Stimulated activated CD4-positive, alpha-beta T cell treated with anti-CD3 and anti-CD28 coated beads, Interleukin-15, amount 100 ng/mL, for 24 hours (primary cell): ENCODE measurements at places on chromosomes 4 and X.
A peak's percentile ranks its signal among the peaks of the same experiment; 100 is the strongest.

DNA sequence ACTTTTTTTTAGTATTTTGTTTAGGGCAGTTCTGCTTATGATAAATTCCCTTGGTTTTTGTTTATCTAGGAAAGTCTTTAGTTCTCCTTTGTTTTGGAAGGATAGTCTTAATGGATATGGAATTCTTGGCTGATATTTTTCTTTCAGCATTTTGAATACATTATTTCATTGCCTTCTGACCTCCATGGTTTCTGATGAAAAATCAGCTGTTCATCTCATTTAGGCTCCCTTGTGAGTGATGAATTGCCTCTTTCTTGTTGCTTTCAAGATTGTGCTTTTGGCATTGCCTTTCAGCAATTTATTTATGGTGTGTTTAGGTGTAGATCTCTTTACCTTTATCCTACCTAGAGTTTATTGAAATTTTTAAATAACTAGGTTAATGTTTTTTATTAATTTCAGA is 41.5 kb upstream of the LCORL start:
- DNase-seq, result no peak

DNA sequence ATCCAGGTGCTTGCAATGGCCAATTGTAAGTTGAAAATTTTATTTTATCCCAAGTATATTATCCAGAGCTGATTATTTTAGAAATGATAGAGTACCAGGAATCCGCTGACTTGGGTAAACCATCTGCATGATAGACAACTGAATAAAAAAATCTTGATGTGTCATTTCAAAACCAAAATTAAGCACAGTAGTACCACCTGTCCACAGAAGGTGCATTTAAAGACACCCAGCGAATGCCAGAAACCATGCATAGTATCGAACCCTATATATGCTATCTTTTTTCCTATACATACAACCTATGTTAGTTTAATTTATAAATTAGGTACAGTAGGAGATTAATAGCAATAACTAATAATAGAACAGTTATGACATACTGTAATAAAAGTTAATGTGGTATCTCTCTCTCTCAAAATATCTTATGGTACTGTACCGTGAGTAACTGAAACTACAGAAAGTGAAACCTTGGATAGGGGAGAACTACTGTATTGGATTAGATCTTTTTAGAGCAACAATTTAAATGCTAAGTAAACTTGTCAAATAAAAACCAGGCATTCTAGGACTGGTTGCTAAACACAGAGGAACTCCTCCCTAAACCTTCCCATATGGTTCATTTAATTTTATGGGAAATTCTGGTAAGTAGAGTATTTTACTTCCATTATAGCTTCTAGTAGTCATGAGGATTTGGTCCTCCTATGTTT is 6.2 kb downstream of the NEIL3 start:
- DNase-seq, result no peak

- DNase-seq, result no peak
These were observed 335.7 kb downstream of the BMPR1B start for GRCh38 chr4:95093460-95093859.

DNA sequence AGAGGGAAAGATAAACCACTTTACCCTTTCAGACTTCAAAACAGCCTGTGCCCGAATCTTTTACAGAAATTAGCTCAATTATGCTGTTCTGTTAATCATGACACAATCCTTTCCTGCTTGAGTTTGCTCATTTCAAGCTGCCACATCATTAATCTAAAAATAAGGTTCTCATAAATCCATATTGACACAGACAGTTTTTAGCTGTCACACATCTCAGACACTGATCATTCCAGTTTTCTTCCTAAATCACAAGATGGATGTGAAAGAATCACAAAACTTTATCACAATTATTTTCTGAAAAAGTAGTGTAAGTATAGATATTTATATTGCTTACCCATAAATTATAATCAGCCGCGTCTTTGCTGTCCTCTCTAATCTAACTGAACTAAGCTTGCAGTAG is 27.9 kb upstream of the AMELX start:
- DNase-seq, result no peak

DNA sequence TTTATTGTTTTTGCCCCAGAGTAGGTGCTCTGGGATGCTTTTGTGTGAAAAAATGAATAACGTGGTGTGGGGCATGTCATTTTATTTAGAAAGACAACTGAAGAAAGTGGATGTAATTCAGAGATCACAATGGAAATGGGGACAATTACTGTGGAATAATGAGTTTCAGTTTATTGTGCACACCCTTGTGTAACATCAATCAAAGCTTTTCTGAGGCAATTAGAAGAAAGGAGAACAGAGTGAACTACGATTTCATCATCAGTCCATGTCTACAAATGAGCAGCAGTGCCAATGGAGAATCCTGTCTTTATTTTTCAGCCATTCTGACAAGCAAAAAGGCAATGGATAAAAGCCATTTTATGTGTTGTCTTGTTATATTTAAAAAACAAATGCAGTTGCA is 339.2 kb downstream of the TMA16 start:
- no peak for DNase-seq

DNA sequence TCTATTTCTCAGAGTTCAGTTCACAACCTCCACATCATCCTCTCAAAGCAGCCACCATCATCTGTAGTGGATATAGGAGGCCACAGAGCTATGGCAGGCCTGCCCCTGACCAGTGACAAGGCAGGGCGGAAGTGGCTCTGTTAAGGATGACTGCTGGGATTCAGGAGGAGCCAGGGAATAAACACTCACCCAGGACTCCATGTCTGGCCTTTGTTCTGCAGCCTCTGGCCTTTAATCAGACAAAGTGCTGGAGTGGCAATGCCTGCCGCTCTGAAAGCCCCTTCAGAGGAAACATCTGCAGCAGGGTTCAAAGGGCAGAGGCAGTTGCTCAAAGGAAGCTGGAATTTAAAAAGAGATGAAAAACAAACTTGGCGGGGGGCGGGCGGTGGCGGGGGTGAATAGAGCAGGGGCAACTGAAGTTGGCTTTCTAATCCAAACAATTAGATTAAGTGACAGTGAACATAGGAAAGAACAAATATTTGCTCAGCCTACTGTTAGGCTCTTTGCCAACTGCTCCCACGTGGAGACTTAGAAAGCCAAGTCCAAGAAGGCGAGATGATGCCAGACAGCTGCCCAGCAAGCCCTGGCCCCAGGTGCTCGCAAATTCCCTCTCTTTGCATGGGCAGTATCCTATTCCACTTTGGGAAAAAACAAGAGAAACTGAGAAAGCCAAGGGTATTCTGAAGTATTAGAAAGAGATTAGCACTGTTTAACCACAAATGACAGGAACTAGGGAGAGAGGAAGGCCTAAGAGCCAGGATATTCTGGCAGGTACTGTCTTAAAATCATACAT is 5.5 kb downstream of the MPP1 start:
- no peak for DNase-seq

DNA sequence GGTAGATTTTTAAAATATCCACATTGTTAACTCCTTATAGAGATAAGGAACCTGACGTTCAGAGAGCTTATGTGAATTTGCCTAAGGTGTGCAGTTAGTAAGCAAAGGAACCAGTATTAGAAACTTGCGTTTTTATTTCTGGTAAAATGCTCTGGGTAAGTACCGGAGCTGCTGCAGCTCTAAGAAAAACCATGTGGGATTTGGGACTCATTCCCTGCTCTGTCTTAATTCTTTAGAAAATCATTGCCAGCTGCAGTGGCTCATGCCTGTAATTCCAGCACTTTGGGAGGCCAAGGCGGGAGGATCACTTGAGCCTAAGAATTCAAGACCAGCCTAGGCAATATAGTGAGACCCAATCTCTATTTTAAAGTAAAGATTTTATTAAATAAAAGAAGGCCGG is 5.8 kb downstream of the CCKAR start:
- no peak for DNase-seq

DNA sequence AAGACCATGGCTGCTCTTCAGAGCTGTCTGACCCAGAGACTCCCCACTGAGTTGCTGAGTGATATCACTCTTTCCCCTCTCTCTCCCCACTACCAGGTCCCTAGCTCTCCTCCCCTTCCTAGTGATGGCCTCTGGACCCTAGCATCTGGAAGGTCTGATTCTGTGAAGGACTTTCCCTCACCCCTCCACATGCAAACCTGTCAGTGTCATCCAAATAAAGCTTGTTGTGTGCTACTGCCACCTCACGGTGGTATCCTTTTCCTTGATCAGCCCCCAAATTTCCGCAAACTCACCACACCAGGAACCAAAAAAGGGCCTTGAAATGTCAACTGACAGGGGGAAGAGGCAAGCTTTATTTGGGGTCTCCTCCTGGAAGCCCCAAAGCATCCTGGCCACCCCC is 500.2 kb downstream of the IDS start:
- no peak for DNase-seq

DNA sequence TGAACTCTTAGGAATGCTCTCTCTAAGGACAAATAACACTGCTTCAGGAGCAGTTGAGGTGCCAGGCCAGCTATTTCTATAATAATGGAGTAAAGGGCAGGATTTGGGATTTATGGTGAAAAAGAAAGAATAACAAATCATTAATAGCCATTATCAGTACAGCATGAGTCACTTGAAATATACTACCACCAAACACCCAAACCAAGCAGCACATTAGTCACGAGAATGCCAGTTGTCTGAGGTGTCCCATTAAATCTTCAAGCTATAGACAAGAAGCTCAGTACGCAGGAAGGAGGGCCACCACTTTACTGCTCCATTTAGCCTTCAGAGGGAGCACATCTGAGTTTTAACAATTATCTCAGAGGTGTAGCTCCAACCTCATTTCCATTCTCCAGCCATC is 106.8 kb upstream of the MAGEA10 start:
- DNase-seq, result no peak

DNA sequence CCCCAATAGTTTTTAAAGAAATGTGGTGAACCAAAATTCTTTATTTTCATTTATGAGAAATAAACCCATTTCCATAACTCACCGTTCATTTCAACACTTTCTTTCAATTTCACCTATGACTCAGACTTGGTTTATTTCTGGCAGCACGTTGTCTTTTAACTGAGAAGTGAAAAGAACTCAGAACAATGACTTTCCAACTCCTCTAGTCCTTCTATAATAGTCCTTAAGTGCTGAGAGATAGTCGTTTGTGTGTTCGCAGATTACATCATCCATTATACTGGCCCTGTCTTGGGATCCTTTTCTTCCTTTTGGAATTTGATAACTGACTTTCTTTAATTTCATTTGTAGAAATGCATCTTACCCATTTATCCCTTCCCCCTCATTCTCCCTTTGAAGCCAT is 113.6 kb downstream of the GLUD2 start:
- no peak for DNase-seq

- no peak for DNase-seq
These were observed 93.8 kb downstream of the ELOVL6 start for GRCh38 chr4:110104661-110105060.

DNA sequence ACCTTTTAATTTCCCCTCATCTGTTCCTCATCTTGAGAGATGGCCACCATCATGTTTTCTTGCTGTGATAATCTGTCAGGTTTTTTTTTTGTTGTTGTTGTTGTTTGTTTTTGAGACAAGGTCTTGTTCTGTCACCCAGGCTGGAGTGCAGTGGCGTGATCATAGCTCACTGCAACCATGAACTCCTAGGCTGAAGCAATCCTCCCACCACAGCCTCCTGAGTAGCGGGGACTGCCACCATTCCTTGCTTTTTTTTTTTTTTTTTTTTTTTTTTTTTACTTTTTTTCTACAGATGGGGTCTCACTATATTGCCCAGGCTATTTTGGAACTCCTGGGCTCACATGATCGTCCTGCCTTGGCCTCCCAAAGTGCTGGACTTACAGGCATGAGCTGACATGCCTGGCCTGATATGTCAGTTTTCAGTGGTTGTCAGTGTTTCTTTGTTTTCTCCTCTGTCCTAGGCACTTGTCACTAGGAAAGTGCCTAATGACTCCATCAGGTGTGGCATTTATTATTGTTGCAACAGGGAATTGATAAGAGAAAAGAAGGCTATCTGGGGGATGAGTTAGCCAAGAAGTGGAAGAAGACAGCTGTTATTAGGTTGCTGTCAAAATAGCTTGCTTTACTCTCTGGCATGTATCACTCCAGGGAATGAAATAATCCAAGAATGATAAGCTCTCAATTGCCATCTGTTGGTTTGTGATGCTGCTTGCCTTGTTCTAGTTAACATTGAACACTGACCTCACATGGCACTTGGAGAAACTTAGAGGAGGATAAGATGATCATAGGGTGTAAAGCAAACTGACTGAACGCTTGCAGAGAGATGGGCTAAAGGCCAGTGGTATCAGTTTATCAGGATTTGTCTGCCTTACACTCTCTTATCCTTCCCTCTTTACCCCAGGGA is 41.7 kb downstream of the TMEM164 start:
- DNase-seq, result no peak

DNA sequence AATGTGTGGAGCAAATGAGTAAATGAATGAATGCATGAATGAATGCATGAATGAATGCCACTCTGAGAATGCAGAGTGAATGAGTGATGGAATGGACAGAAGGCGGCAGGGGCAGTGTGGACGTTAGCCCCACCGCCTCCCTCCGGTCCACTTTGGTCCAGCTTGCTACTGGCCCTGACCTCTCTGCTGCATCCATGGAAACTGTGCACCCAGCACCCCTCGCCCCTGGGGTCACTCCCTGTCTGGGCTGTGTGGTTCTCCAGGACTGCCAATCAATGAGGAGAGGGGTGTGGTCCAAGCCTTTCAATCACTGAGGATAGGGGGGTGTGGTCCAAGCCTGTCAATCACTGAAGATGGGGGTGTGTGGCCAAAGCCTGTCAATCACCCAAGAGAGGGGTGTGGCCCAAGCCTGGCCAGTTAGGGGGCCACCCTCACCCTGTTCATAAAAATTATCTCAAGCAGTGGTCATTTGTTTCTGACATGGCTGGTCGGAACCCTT is 39.2 kb upstream of the ASMTL start:
- peak; percentile 71 for DNase-seq

DNA sequence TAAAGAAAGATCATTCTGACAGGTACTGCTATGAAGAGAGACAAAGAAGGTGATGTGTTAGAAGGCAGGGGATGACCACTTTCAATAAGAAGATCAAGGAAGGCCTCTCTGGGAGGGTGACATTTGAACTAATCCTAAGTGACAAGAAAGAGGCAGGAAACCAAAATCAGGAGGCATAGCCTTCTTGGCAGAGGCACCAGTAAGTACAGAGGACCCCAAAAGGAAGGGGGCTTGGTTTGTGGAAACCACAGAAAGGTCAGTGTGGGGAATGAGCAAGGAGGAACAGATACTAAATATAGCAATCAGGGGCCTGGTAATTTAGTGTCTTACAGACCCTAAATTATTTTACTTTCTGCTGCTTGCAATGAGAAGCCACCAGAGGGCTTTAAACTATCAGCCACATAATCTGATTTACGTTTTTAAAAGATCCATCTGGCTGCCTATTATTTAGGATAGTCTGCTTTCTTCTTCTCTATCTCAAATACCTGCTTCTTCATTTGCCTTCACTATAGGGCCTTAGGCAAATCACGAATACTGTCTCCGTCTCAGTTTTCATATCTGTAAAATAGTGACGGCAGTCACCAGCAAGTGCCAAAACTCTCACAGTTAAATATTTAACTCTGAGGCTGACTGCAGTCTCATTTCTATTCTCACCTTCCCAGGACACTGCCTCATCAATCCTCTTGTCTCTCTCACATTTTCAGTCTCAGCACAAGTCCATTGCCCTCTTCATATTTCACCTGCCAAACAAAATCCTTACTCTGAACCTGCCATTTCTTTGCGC is 16.7 kb downstream of the NR3C2 start:
- no peak for DNase-seq
